ENCODE measurements at places on chromosomes 5 and 9.

DNA sequence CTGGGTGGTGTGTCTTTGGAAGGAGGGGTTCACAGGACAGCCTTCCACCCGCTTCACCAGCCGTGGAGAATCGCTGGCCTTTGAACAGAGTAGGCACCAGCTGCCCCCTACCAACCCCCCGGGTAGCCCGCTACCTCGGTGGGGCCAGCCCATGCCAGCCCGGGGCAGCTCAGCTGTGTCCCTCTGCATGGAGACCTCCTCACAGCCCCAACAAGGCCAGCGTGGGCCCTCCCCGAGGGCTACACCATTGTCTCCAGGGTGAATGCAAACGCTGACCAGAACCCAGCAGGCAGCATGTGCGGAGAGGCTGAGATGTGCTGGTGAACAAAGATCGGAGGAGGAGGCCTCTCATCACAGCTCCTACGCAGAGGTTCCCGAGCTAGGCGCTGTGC lies 51.9 kb downstream of the LMX1B start:
- DNase-seq: no peak
- H3K36me3 ChIP-seq: no peaks in the 10 kb centered on the region
- H3K4me3 ChIP-seq: no peak overlapping the region
- no peak overlapping the region for H3K27ac ChIP-seq
- no peaks in the 10 kb centered on the region for H3K4me1 ChIP-seq

- no peak overlapping the region for H3K27ac ChIP-seq
- no peak overlapping the region for H3K4me3 ChIP-seq
- no peak for DNase-seq
- no peaks in the 10 kb centered on the region for H3K36me3 ChIP-seq
- no peaks in the 10 kb centered on the region for H3K4me1 ChIP-seq
- H3K27me3 ChIP-seq: no peaks in the 10 kb centered on the region
Measured at GRCh38 chr5:141825791-141826560, 52.2 kb downstream of the PCDH1 start.

GRCh38 chr5:97049175-97049574 lies 93.2 kb downstream of the LIX1 start:
- no peaks in the 10 kb centered on the region for H3K4me1 ChIP-seq
- no peak overlapping the region for H3K4me3 ChIP-seq
- no peak overlapping the region for H3K27ac ChIP-seq
- H3K27me3 ChIP-seq: peaks cover 7% of the 10 kb centered on the region
- DNase-seq: no peak

DNA sequence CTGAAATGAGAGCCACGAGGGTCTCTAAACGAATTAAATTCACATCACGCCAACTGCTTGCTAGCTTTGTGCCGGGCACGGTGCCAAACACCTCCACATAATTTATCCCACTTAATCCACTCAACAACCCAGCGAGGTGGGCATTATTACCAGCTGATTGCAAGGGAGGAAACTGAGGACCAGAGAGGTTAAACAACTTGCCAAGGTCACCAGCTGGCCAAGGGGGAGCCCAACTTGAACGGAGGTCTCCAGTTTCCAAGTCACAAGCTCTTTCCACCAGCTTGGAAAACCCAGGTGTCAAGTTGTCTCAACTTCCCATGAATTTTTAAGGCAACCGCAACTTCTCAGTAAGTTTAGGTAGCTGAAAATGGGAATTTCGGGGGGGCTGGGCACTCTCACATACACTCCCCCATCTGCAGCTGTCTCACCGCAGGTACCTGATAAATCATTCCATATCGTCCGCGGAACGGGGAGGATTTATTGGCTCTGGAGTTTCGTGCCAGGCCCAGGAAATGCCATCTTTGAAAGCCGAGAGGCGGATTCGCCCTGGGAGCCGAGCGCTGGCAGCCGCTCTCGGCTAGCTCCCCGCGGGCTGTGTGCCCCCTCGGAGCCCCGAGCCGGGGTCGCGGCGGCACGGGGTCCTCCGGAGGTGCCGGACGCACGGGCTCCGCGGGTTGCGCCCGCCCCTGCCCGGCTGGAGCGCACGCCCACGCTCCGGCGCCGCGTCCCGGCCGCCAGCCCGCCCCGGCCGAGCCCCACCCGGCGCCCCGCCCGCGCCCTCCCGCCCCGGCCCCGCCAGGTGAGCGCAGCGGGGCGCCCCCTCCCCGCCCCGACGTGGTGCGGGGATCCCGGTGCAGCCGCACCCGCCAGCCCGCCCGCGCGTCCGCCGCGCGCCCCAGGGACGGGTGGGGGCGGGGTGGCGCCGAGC lies 617 bp downstream of the PTPN3 start:
- no peak overlapping the region for H3K27ac ChIP-seq
- peaks cover 8% of the 10 kb centered on the region for H3K4me1 ChIP-seq
- no peak for DNase-seq
- peaks cover 3% of the 10 kb centered on the region for H3K36me3 ChIP-seq

GRCh38 chr5:912280-913091 lies 19.8 kb downstream of the TRIP13 start:
- H3K36me3 ChIP-seq: peaks cover 49% of the 10 kb centered on the region
- no peaks in the 10 kb centered on the region for H3K4me1 ChIP-seq
- H3K27ac ChIP-seq: no peak overlapping the region
- DNase-seq: peak; percentile 51
- H3K4me3 ChIP-seq: no peak overlapping the region

Data from activated naive CD8-positive, alpha-beta T cell treated with anti-CD3 and anti-CD28 coated beads for 36 hours (primary cell).